ENCODE measurements at places on chromosomes 1 and 21. TPM values are rescaled to one million over a fixed set of nuclear protein-coding genes. Genes with fewer than 3 reads are reported as not detected.

Gene NBPF19
- 5.9 TPM for total RNA-seq

GRCh38 chr1:43042773-43043457, 84.2 kb upstream of the SLC2A1 start:
- no peak for DNase-seq

DNA sequence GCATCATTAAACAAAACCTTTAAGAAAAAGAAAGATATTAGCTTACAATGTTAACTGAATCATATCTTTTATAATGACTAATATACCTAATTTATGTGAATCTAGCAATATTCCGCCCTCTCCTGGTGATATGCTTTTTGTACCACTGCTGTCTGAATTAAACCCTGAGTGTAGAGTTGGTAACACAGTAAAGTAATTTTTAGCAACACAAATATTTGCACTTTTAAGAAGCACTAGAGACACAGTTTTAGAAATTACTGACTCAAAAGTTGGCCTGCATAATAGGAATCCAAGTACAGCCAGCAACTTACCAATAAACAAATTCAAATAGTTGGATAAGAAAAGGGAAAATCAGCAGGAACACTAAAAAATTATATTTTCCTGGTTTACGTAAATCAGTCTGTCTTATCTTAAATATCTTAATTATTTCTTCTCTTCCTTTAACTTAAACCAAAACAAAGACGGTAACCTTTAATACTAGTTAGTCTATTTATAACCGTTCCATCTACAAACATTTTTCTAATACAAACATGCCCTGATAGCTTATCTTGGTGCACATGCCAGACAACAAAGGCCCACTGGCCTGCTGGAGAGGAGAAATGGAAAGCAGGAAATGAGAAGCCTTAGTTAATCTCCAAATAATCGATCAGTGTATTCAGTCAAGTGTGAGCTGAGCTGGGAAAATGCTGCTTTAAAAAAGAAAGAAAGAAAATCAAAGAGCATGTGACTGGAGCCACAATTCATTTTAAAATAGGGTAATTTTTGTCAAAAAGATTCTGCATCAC, 246.0 kb downstream of the RERE start:
- DNase-seq = no peak

DNA sequence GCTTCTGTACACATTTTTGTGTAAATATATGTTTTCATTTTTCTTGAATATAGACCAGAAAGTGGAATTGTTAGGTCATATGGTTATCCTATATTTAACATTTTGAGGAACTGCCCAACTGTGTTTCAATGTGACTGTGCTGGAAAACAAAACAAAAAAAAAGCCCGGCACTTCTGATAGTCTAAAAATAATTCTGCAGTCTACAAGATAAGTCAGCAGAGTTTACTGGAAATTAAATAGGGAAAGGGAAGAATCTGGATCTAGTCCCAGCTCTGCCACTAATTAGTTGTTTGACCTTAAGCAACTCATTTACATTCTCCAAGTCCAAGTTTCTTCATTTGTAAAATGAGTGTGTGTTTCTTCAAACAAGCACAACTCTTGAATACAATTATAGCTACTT, 869.1 kb upstream of the B3GALT2 start:
- DNase-seq = no peak

DNA sequence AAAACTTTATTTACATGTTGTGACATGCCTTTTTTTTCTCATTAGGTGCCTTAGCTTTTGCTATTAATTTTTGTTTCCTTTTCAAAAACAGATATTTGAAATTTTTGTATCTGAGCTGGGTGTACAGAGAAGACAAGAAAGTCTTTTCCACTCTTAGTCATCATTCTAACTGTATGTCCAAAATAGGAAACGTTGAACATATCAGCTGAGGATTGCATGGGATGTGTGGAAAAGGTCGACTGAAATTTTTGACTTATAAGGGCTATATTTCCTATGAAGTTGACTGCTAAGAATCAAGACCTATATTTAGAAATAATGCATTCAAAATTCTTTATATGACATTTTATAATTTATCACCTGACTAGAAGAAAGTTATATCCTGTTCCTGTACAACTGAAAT, 270.0 kb upstream of the ZRANB2 start:
- DNase-seq = no peak
